ENCODE measurements at places on chromosomes 3 and 15.

- no peak for DNase-seq
Measured at GRCh38 chr3:96970211-96970610, 155.8 kb downstream of the EPHA6 start.

DNA sequence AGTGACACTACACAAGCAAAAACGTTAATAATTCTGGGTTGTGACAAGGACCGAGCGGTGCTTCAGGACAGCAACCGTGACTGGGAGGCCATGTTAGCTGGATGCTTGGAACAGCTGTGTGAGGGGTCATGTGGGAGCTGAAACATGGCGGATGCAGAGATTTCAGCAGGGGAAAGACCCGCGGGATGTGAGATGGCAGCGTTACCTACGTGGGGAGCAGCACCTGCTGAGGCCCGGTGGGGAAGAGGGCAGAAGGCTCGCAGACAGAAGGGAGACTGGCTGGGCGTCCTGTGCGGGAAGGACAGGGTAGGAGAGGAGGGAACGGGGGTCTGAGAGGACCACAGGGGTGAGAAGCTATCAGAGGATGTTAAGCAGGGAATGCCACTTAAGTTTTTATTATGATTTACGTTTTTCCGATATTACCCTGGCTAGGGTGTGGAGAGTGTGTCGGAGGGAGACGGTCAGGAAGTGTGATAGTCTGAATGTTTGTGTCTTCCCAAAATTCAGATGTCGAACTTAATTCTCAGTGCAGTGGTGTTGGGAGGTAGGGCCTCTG is 228.8 kb upstream of the LYSMD4 start:
- no peak for DNase-seq

GRCh38 chr3:31399271-31399670 is 133.5 kb upstream of the STT3B start:
- no peak for DNase-seq

DNA sequence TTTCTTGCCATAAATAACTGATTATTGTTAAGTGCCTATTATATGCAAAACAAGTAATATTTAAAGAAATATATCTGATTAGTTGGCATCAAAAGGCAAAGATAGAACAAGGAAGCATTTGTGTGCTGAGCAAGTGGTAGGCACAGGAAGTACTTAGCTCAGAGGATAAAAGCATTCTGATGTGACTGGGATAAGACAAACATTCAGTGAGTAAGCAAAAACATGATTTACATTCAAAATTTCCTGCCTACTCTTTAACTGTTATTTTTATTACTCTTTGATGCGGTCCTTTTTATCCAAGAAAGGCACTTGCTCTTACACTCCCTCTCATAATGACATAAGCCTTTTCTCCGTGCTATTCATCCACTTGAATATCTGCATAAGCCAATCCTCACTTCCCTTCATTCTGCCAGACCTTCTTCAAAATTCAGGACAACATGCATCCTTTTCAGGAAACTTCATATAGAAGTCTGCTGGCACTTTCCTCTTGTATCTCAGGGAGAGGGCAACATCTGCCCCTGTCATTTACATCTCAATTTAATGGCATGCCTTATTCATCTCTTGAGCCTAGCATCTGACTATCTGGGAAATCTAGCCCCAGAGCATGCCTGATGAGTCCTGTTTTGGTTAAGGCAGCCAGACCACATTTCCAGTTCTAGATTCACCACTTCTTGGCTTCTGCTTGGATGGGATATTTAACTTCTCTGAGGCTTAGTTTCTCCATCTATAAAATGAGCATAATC is 478.2 kb upstream of the ROBO2 start:
- no peak for DNase-seq

GRCh38 chr3:27594096-27594690 is 110.0 kb upstream of the SLC4A7 start:
- DNase-seq, result no peak

- no peak for DNase-seq
Measured at GRCh38 chr3:105512061-105512460, 145.4 kb downstream of the ALCAM start.

DNA sequence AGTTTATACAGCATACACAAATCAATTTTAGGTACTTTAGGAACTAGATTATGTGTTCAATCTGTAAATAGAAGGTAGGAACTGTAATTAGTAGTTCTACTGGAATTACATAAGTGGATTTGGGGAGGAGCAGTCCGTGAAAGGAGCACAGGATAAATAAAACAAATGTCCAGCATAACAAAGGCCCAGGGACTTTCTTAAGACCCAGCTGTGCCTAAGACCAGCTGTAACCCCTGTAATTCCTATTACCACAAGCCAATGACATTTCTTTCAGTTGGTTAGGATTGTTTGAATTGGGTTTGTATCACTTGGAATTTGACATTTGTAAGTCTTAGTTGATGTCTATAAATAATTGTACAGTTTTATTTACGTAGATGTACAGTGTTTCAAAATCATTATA is 4.8 kb upstream of the ZBTB20 start:
- no peak for DNase-seq

DNA sequence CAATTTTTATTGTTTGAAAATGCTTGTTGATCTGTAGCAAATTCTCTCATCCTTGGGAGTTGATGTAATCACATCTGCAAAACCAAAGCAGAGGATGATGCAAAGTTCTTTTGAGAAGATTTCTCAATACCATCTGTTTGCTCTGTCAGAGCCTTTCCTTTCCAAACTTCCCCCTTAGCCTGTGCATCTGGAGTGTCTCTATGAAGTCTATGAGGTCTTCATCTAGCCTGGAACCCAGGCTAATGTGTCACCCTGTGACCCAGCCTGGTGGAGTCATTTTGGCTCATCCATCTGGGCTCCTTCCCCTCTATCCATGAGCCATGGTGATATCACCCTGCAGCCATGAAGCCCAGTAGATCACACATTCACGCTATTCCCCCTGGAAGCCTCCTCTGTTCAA is 123.2 kb upstream of the SLC7A14 start:
- peak; percentile 89 for DNase-seq

DNA sequence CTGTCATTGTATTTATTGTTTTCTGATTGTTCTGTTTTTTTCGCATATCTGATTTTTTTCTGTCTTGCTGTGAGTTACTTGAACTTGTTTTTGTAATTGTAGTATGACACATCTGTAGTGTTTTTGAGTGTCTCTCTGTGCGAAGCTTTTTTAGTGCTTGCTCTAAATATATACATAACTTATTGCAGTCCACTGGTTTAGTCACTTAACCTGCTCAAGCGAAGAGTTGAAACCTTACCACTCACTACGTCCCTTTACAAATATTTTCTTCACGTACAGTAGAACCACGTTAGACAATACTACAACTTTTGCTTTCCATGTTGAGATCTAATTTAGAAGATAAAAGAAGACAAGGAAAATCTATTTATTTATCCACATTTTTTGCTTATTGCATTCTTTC is 713.0 kb upstream of the GRM7 start:
- no peak for DNase-seq
